ELR (cell line): ENCODE measurements at places on chromosomes 7 and 10.
A peak's percentile ranks its signal among the peaks of the same experiment; 100 is the strongest.

DNA sequence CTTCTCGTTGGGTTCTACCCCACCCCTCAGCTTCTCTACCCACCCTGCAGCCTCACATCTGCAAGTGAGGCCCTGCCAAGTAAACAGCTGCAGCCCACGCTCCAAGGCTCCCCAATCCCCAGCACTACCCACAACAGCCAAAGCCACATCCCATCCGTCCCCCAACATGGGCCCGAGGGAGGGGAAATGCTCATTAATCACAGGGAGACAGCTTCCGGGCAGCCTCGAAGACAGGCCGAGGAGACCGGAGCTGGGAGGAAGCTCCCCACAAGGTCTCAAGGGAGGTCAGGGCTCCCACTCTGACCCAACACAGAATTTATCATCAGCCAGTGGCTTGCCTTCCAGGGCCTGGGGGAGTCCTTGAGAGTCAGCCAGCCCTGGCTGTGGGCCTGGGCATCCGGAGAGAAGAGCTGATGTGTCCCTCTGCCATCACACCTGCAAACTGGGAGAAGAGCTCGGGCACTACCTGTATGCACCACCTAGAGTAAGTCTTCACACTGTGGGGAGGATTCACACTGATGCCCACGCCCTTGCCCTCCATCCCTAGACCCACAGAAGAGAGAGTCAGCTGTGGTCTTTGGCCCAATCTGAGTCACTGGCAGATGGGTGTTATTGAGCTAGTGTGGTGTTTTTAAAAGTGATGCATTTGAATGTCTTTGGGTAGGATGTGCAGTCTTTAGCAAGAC lies 115.5 kb upstream of the ZMIZ1 start:
- DNase-seq = peak; percentile 65

DNA sequence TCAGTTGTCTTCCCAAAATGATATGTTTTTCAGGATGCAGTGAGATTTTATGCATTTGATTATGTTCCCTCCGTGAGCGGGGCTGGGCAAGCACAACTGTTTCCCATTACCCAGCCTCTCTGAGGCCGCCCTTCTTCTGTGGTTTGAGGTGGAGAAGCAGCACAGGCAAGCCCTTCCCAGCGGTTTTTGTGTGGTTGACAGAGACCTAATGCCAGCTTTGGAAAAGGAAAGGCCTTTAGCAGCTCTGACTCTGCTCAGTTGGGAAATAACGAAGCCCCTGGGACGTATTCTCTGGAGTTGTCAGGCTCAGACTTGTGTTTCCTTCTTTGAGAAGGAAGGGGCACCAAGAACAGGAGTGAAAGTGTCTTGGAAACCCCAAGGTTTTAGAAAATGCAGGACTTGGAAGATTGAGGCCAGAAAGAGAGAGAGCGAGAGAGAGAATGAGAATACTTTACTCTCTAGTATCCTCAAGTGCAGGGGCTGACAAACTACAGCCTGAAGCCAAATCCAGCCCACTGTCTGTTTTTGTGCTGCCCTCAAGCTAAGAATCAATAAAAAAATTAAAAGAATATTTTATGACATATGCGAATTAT lies 20.6 kb upstream of the PDCD4 start:
- DNase-seq = no peak

- peak; percentile 30 for DNase-seq
Observed at GRCh38 chr7:141014125-141014523, 628 bp downstream of the MRPS33 start.

DNA sequence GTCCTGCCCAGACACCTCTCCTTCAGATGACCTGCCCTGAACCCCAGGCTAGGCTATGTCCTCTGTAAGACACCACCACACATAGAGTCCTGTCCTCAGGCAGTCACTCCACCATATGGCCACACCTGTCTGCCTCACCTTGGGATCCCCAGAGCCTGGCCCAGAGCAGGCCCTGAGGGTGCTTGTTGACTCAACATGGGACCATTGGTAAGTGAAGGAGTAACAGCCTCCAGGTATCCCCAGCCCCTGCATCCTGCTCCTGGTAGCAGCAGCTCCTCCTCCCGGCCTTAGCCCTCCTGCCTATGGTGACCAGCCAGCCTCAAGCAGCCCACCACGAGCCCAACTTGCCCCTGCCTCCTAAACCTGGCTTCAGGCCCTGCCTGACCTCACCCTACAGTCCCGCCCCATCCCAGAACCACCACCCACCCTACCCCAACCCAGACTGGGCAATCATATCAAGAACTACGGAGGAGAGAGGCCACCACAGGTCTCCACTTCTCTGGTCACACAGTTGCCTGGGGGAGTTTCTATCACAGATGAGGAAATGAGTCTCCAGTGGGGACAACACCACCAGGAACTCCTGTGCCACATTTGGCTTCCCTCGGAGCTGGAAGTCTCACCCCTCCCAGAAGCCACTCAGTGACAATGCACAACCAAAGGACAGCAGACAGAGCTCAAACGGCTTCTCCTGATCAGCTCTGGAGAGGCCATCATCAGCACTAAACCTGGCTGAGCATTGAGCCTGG lies 136.6 kb downstream of the GRID1 start:
- DNase-seq = no peak

DNA sequence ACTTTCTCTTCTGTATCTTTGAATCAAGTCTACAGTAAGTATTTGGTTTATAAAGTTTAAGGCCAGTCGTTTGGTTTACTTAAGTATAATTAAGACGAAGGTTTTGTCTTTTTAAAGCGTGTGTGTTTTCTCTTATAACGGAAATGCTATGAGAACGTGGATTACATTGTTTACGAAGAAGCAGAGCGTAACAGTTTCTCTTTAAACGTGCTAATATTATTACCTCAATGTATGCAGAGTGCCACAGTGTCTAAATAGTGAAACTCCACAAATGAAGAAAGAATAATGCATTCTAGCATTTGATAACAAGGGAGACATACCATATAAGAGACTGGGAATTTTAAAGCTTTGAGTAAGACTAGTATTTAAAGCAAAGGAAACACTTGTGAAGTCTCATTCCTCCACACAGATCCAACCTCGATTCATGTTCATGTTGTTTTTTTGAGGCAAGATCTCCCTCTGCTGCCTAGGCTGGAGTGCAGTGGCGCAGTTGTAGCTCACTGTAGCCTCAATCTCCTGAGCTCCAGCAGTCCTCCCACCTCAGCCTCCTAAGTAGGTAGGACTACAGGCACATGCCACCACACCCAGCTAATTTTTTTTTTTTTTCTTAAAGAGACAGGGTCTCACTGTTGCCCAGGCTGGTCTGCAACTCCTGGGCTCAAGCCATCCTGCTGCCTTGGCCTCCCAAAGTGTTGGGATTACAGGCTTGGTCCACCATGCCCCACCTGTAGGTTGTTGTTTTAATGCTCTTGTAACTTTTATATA lies 75.1 kb downstream of the ANKRD61 start:
- peak; percentile 70 for DNase-seq

GRCh38 chr10:77398986-77399755 lies 238.4 kb downstream of the KCNMA1 start:
- no peak for DNase-seq

- DNase-seq = no peak
Observed at GRCh38 chr7:54252256-54253035, 289.7 kb upstream of the VSTM2A start.

DNA sequence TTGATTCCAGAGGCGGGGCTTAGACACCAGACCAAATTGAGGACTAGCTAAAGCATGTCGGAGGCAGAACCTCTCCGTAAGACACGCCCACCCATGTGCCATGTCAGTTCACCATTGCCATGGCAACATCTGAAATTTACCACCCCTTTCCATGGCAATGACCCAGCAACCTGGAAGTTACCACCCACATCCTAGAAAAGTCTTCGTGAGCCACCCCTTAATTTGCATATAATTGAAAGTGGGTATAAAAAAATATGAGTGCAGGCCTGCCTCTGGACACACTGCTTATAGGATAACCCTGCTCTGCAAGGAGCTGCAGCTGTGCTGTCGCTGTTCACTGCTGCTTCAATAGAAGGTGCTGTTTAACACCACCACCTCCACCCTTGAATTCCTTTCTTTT lies 28.0 kb downstream of the TMEM270 start:
- DNase-seq = no peak

DNA sequence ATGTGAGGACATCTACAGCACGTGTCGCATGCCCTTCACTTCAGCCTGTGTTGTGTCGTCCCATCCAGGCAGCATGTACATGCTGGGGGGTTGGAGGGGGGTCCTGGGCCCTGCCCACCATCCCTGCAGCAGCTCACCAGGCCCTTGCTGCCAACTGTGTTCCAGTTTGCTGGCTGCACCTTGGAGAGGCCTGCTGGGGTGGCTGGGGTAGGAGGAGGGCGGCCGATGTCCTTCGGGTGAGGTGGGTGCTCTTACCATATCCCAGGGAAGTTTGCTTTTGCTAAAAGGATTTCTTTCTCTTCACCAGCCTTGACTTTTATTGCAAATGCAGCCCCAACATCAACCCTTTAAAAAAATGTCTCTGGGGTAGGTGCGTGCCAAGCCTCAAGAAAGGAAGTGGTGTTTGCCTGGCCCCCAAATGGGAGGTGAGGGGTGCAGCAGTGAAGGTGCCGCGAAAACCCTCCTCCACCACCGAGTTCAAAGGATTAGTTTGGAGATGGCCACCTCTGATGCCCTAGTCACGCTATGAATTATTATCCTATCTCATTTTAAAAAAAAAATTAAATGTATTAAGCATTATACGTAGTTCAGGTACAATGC lies 165.8 kb upstream of the KLF6 start:
- DNase-seq = no peak

- DNase-seq = peak; percentile 19
Observed at GRCh38 chr10:92761571-92761970, 71.8 kb downstream of the HHEX start.
